ENCODE measurements at places on chromosomes 2 and 18.

GRCh38 chr2:38057651-38058410, 18.1 kb downstream of the CYP1B1 start:
- DNase-seq: no peak

GRCh38 chr2:36568516-36569246, 29.3 kb downstream of the FEZ2 start:
- no peak for DNase-seq

GRCh38 chr2:207155516-207156444, 10.0 kb downstream of the KLF7 start:
- no peak for DNase-seq

DNA sequence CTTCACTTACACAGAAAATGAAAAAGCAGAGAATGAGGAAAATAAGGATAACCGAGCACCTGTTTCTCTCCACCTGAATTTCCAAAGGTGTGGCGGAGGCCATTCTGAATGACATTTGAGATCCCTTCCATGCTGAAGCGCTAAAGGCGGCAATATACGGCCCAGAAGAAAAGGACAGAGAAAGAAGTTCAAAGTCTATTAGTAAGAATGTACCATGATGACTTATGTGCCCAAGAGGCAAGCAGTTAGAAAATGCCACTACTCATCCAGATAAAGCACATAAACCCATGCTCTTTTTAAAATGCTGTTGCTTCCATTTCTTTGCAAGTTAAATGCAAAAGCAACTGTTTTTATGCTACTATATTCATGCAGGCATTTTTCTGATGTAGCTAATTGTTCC, 37.2 kb downstream of the FEZ2 start:
- DNase-seq: no peak

DNA sequence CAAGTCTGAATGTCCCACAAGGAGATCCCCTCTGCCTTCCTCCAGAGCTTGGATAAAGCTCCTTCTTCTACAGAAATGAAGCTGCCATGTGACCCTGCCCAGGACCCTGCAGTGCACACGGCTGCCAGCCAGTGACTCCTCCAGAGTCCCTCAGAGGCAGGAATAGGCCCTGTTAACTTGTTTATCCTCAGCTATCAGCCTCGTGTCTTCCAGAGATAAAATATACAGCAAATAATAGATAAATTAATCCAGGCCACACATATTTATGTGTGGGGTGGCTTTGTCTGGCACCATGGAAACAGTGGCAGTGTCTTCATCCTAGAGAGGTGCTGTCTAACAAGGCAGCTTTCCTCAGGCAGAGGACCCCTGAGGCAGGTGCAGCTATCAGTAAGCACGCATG, 66.7 kb downstream of the TMEM18 start:
- no peak for DNase-seq

DNA sequence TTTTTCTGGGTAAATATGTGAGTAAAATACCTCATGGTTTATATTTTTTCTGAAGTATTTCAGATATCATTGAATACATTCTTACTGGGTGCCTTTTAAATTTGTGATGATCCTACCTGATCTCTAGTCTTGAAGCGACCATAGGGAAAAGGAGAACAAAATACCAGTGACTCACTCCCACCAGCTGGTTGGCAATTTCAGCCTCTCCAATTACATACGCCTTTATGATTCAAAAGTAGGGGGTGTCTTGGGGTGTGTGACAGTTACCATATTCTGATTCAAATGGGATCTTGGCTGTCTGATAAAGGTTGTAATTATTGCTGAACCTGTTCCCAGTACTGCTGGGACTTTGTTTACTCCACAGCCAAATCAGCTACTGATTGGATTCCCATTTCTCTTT, 175.9 kb upstream of the NXPH2 start:
- no peak for DNase-seq

GRCh38 chr2:154261473-154262027, 389.8 kb downstream of the GALNT13 start:
- DNase-seq: no peak

- DNase-seq: no peak
Measured at GRCh38 chr2:113182471-113183260, 8.9 kb downstream of the PSD4 start.

- no peak for DNase-seq
Measured at GRCh38 chr2:136020831-136021230, 35.4 kb upstream of the DARS1 start.

DNA sequence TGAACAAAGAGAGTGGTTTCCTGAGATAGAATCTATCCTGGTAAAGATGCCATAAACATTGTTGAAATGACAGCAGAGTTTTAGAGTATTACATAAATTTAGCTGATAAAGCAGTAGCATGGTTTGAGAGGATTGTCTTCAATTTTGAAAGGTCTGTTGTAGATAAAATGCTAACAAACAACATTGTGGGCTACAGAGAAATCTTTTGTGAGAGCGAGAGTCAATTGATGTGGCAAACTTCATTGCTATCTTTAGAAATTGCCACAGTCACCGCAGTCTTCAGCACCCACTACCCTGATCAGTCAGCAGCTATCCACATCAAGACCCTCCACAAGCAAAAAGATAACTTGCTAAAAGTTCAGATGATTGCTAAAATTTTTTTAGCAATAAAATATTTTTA, 17.5 kb downstream of the VRK2 start:
- DNase-seq: no peak

DNA sequence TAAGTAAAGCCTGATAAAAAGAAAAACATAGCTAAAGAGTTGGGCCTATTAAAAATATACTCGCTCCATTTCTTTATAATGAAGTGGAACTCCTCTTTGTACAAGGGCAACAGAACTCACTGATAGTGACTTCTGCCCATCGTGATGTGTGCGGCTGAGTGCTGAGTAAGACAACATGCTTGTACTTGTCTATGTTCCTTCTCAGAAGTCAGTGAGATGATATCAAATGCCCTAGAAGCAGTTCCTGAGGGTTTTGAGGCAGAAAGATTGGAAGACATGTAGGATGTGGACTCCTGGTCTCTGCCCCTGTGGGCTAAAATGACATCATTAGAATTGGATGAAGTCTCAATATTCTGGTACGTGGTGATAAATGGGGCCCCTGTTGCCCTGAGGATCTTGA, 73.8 kb downstream of the USP40 start:
- DNase-seq: no peak

- DNase-seq: no peak
Measured at GRCh38 chr18:652131-652530, 5.3 kb upstream of the TYMS start.

GRCh38 chr2:167136879-167137596, 248.8 kb downstream of the XIRP2 start:
- no peak for DNase-seq

DNA sequence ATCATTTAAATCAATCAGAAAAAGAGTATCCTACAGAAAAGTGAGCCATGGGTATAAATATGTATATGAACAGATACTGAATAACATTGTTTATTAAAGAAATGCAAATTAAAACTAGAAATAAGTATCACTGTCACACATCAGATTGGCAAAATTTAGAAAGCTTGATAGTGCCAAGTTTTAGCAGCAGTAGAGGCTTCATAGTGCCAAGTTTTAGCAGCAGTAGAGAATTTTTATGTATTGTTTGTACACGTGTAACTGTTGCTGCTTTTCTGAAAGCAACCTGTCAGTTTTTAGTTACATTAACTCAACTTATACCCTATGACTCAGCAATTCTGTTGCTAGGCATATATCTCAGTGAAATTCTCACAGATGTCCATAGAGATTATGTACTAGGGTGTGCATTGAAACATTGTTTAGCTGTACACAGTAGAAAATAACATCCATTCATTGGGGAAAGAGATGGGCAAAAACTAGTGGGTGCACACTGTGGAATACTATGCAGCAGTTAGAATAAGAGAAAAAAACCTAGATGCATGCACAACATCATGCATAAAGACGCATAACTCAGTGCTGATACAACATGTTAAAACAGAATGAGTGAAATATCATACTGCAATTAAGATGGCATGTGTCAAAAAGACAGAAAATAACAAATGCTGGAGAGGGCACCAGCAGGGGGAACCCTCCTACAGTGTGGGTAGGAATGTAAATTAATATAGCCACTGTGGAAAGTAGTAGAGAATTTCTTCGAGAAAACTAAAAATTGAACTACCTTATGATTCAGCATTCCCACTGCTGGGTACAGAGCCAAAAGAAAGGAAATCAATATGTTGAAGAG, 294.5 kb upstream of the NT5C1B start:
- DNase-seq: no peak

- no peak for DNase-seq
Measured at GRCh38 chr2:74003494-74004211, 18.9 kb downstream of the TET3 start.

GRCh38 chr2:12709207-12709522, 7.6 kb upstream of the TRIB2 start:
- DNase-seq: no peak

DNA sequence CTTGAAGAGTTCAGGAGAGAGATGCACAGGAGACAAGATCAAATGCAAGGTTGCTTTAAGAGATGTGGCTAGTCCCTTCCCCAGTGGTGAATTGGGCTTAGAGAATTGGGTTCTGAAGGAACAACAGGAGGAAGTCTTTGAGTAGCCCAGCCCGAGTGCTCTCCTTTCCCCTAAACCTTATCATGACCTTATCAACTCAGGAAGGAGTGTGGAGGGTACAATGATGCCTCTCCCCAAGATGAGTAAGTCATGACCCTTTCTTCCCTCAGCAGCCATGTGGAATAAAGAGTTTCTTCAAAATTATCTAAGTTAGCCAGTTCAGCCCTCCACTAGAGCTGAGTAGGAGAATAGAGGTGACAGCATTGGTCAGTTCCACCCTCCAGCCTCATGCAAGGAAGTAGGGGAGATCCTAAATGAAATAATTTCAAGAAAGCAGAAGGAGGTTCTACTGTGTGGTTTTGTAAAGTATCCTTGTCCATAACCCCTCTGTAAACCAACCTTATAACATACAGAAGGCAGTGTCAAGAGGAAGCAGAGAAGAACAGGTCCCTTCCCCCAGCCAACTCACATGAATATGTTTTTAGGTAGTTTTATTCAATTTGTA, 88.4 kb downstream of the ARHGAP15 start:
- DNase-seq: no peak

DNA sequence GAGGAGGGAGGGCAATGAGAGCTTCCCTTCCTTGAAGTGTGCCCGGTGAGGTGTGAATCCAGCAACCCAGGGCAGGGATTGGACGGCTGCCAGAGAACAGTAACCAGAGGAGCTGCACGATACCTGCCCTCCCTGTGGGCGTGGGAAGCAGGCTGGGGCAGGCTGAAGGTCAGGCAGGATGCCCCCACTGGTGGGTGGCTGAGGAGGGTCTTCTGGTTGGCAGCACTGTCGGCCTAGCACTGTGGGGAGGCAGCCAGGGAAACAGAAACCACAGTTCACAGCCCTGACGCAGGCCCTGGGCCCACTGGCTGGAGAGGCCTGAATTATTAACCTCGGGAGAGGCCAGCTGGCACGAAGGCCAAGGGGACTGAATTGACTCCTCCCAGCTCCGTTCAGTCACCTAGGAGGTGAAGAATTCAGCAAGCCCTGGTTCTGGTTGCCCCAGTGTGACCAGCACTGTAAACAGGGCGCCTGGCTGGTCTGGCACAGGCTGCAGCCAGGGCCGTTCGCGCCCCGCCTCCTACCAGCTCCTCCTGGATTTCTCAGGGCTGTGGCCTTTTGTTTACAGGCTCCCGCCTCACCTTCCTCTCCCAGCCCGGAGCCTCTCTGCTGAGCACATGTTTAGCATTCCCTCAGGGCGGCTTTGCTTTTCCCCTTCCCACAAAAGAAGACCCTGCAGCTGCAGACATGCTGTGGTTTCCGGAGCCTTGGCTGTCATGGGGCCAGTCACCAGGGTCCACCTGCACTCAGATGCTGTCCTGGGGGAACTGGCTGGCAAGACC, 97.8 kb downstream of the B3GNT2 start:
- no peak for DNase-seq

GRCh38 chr2:72085036-72085435, 62.6 kb downstream of the CYP26B1 start:
- no peak for DNase-seq

DNA sequence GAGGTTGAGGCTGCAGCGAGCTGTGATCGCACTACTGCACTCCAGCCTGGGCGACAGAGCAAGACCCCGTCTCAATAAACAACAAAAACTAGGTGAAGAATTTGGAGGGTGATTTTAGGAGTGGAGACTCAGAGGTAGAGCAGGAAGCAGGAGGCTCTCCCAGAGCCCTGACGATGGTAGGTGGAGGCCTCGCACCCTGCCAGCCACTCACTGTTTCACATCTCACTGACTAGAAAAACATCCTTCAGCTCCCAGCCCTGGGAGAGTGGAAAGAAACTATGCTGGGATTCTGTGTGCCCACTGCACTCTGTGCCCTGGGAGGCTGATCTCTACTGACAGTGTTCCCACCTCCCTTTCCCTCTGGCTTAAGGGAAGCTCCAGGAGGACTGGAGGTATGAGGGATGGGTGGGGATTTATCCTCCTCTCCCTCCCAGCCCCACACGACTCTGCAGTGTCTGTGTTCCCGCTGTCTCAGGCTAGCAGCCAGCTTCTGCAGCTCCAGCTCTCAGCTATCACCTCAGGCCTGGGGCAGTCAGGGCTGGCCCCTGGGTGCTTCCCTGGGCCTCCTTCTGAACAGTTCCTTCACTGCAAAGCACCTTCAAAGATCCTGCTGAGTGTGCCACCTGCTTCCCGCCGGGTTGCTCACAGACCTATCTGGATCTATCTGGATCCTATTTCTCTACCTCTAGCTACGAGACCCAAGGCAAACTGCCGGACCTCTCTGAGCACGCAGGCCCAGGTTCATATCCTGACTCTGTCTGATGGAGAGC, 9.6 kb downstream of the CIB4 start:
- DNase-seq: no peak

- no peak for DNase-seq
Measured at GRCh38 chr18:40011201-40011600, 1943.8 kb upstream of the PIK3C3 start.

GRCh38 chr2:18599509-18600254, 10.3 kb upstream of the NT5C1B start:
- no peak for DNase-seq

- DNase-seq: no peak
Measured at GRCh38 chr2:64938607-64939285, 50.5 kb upstream of the SLC1A4 start.

GRCh38 chr18:10308154-10308553, 146.3 kb upstream of the APCDD1 start:
- no peak for DNase-seq

DNA sequence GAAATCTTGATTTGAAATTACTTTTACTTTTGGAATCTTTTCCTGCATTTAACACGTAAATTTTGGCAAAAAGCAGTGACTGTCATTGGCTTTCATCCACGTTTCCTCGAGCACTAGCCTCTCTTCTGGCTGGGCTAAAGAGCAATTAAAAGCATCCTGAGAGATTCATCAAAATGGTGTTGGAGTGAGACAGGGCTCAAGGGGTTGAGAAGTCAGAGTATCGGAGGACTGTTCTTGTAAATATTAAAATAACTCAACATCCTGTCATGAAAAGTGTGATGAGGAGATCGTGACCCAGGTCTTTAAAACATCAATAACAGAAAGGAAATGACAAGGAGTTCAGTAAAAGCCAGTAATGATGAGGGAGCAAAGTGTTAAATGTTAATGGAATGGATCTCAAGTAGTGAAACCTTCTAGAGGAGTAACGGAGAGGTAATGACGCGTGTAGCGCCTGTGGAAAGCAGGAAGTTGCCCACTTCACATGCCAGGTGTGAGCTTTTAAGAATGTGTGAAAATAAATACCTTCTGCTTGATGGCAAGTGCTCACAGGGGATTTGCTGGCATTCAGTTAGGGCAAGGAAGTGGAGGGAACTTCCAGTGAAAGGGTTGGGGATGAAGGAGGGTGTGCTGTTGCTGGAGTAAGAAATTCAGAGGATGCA, 754.4 kb downstream of the ADCYAP1 start:
- DNase-seq: no peak

Data from activated T-helper 2 cell treated with anti-CD3 and anti-CD28 coated beads, Interferon-gamma antibody, Interleukin-2, Interleukin-4, amounts not matched to agents 10 μg/mL and 5 μg/mL and 100 μg/mL, durations not matched to agents 14 hours and 24 hours and 36 hours (primary cell).